Epithelial cell of esophagus (primary cell): ENCODE measurements at places on chromosomes 13 and 19.

GRCh38 chr13:24141333-24141910 lies 19.1 kb upstream of the SPATA13 start:
- DNase-seq: no peak

GRCh38 chr19:13095934-13096927 lies 6.4 kb downstream of the LYL1 start:
- DNase-seq: no peak

GRCh38 chr13:77397636-77398035 lies 70.7 kb upstream of the MYCBP2 start:
- DNase-seq: peak; percentile 16

GRCh38 chr19:56111601-56112312 lies 9.3 kb downstream of the ZNF787 start:
- DNase-seq: no peak

- no peak for DNase-seq
These were observed 4.7 kb downstream of the ARHGAP33 start for GRCh38 chr19:35780058-35780457.

DNA sequence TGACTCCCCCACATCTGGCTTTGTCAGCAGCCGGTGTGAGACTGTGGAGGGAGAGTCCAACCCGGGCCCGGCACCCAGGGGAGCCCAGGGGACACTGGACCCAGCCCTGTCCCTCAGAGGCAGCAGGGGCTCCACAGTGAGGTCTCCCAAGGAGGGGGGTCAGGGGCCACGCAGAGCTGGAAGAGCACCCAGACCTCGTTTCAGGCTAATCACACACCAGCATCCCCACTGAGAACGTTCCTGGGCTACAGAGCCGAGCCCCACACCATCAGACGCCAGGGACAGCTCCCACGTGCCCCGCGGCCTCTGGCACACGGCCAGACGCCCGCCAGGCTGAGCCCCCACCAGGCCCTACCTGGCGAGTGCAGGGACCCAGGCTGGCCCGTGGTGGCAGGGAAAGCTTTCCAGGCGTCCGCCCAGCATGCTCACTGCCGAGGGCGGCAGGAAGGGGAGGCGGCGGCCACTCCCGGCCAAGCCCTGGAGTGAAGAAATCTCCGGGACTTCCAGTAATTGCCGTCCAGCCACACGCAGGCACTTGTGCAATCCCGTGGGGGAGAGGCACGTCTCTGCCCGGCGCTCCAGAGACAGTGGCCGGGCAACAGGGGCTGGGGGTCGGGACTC lies 19.2 kb downstream of the SBNO2 start:
- peak; percentile 93 for DNase-seq

DNA sequence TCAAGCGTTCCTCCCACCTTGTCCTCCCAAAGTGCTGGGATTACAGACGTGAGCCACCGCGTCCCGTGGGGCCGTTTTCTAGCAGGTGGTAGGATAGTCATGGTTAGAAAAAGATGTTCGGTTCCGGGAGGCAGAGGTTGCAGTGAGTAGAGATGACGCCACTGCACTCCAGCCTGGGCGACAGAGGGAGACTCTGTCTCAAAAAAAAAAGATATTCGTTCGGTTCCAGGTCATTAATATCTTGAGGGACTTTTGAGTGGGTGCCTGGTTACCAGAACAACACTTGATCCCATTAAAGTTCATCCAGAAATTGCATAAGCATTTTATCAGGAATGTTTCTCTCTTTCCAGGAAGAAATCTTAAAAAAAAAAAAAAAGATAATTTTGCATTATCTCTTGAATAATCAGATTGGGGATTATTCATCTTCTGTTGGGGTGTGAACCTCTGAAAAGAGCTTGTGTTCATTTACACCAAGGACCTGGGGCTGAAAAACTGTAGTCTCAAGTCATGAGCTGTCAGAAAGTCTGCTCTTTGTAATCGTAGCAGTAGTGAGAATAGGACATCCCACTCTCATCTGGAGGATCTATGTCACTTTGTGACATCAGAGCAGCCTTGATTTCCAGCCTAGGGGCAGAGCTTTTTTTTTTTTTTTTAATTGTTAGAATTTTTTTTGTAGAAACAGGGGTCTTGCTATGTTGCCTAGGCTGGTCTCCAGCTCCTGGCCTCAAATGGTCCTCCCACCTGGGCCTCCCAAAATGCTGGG lies 1.0 kb upstream of the ETHE1 start:
- DNase-seq: peak; percentile 37

- DNase-seq: peak; percentile 44
These were observed 9.5 kb downstream of the NALCN start for GRCh38 chr13:101406791-101407190.

- no peak for DNase-seq
These were observed 722 bp upstream of the ICAM1 start for GRCh38 chr19:10270180-10270615.

DNA sequence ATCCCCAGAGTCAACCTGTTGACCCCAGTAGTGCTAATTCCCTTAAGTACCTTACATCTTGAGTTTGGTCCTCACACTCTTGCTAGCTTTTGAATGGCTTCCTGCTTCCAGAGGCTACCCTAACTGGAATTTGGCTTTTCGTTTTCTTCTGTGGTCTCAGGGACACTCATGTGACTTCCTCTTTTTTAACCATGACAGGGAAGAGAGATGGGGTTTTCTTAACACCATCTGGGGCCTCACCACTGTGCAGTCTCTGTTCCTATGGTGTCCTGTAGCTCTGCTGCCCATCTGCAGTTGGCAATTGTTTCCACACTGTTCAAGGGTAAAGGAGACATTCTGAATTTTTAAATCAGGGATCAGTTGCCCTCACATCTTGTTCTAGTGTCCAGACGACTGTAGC lies 66.7 kb downstream of the SLC10A2 start:
- DNase-seq: no peak

- peak; percentile 95 for DNase-seq
These were observed 4.2 kb upstream of the SPACA6 start for GRCh38 chr19:51688671-51689571.

- DNase-seq: no peak
These were observed 767 bp downstream of the ETV2 start for GRCh38 chr19:35642312-35642711.

DNA sequence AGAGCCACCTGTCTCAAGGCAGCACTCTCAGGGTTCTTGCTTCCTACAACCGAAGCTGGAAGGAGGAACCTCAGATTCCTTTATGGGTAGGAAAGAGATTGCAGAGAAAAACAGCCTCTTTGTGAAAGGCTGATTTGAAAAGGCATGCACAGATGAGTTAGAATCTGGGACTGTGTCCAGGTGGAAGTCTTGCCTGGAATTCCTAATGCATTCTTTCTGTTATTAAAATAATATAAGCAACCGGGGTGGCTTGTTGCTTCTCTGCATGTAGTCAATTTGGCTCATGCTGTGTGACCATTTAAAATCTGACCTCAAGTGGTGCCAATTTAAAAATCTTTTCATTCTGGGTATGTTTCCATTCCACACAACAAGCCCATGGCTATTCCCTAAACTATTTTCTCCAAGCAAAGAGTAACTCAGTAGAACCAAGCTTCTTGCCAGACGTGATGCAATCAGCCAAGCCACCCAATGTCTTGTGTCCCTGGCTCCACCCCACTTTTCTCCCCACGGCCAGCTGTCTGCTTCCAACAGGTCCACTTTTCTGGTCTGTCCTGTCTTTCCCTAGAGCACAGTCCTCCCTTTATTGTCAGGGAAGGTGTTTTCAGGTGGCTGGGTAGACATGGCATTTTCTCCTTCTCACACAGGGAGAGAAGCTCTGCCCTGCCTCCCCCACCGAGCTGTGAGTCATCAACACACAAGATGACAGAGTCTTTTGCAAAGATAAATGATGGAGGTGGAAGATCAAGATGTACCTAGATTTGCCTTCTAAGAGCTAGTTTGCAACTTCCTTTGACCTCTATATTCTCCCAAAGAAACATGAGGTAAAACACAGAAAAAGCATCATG lies 394.3 kb downstream of the FOXO1 start:
- DNase-seq: peak; percentile 83

- DNase-seq: no peak
These were observed 952.5 kb upstream of the ATXN8OS start for GRCh38 chr13:69155136-69155535.

- DNase-seq: no peak
These were observed 905.5 kb downstream of the UQCRFS1 start for GRCh38 chr19:28307487-28307886.

- DNase-seq: no peak
These were observed 35.9 kb upstream of the IGFL1 start for GRCh38 chr19:46193678-46194077.

DNA sequence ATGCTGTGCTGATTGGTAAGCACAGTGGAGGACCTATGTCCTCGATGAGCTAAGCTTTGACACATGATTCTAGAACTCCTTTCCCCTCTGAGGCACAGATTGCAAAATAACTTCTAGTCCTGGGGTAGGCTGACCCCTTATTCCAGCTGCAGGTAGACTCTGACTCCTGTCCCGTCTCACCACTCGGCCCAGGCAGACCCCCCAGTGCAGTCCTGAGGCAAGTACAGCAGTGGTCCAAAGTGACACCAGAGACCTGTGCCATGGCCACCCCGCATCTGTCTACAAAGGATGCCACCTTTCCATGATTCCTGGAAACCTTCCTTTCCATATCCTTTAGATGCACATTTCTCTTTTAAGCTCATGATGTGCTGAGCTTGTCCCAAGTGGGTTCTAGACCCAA lies 482.5 kb downstream of the ZNF536 start:
- DNase-seq: no peak
